ENCODE measurements at places on chromosomes 1 and 21.

DNA sequence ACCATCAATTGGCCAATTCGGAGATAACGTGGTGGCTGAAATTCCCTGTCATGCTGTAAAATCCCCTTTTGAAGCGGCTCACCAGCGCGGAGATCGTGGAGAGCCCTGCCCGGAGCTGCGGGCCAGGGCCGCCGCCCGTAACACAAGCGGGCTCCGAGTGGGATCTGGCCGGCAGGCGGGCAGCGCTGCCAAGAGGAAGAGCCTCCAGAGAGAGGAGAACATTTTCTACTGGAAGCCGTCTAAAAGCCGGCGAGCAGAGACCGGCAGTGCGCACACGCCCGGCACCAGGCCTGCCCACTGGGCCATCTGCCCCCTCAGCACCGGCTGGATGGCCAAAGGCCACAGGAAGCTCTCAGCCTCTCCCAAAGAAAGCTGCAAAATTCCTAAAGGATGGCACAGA, 15.5 kb downstream of the SSBP3 start:
- DNase-seq, result no peak

GRCh38 chr1:169745015-169745861, 11.4 kb upstream of the SELE start:
- no peak for DNase-seq

DNA sequence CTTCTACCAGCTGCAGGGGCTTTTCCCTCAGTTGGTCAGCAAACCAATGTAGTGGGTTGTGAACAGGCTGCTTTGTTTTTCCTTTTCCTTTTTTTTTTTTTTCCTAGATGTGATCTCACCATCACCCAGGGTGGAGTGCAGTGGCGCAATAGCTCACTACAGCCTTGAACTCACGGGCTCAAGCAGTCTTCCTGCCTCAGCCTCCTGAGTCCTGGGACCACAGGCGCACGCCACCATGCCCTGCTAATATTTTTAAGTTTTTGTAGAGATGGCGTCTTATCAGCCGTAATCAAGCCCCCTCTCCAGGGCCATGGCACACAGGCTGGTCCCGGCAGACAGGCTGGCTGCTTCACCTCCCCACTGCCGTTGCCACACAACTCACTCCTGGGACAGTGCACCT, 3.4 kb upstream of the TRIM11 start:
- no peak for DNase-seq

GRCh38 chr1:246769306-246769705, 45.1 kb downstream of the SCCPDH start:
- DNase-seq, result no peak

DNA sequence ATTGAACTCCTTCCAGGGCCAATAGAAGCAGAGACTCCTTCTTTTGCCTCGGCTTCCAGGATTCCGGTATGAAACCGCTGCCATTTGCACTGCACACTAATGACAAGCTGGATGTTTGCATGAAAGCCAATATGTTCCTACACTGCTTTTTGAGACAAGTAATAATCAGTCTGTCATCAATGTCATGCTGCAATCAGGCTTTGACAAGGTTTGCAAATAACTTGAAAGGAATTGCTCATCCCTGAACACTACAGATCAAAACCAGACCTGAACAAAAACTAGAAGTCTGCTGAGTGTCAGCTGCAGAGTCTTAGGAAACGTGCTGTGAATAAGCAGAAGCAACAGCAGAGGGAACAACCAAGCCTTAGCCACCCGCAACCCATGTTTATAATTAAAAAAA, 720.7 kb upstream of the CXADR start:
- no peak for DNase-seq

GRCh38 chr1:4916610-4917009, 262.2 kb downstream of the AJAP1 start:
- no peak for DNase-seq

DNA sequence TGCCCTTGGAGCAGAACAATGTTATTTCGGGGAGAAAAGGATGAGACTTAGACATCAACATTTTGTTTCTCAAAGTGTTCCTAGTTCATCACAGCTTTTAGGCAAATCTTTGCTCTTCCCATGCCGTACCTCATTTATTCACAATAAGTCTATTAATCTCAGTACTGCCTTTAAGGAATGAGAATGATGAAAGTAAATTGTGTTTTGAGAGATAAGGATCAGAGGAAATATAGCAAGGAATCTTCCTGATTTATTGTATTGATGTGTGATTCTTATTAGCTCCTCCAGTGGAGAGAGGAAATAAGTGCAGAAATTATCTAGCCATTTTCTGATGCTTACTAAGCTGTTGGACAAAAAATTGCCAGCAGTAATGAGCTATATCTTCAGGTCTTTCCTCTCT, 2.0 kb downstream of the POLR3C start:
- no peak for DNase-seq

GRCh38 chr21:39251326-39251725, 62.1 kb downstream of the BRWD1 start:
- DNase-seq, result no peak

DNA sequence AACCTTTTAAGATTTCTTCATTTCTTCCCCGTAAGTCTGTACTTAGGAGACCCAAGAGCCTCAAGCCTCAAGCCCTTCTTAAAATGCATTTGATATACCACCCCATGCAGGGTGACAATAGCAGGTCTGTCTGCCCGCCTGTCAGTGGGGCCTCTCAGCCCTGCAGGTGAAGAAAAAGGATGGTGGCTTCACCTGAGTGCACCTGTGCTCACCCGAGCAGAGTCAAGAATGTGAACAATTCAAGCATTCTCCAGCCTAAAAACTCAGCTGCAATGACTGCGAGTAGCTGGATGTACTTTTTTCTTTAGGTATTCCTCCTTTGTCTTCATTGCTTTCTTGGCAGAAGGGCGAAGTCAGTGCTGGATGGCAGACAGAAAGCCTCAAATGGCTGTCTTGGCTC, 203.3 kb downstream of the LMX1A start:
- DNase-seq, result no peak

GRCh38 chr1:179231923-179232322, 2.4 kb upstream of the ABL2 start:
- DNase-seq, result no peak

- no peak for DNase-seq
Observed at GRCh38 chr1:20192364-20192763, 6.0 kb upstream of the PLA2G2C start.

GRCh38 chr1:200364831-200365230, 45.0 kb downstream of the ZNF281 start:
- DNase-seq, result no peak

DNA sequence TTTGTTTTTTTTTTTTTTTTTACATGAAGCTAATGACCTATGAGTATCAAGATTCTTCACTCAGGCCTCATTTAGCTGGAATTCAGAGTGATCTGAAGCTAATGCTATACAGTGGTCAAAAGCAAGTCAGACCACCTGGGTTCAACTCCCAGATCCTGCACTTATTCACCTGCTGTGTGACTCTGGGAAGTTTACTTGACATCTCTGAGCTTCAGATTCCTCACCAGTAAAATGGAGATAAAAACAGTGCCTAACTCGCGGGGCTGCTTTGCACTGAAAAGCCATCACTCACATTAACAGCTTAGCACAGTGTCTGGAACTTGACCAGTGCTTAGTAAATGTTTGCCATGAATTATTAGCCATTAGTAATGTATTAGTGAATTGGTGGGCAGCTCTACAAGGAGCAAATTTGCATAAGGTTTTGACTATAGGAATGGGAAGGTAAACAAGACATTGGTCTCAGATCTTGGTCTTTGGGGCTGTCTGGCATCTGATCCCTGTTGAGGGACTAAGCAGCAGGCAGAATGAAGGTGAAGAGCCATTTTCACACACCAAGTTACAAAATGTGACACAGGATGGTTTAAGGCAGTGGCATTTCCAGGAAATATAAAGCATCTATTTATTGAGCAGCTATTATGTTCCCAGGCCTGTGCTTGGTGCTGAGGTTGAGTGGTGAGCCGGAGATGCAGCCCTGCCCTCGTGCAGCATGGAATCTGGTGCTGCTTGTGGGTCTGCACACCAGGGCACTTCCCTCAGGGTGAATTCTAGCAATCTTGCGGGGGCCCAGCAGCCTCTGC, 291.3 kb downstream of the RRAGC start:
- no peak for DNase-seq

DNA sequence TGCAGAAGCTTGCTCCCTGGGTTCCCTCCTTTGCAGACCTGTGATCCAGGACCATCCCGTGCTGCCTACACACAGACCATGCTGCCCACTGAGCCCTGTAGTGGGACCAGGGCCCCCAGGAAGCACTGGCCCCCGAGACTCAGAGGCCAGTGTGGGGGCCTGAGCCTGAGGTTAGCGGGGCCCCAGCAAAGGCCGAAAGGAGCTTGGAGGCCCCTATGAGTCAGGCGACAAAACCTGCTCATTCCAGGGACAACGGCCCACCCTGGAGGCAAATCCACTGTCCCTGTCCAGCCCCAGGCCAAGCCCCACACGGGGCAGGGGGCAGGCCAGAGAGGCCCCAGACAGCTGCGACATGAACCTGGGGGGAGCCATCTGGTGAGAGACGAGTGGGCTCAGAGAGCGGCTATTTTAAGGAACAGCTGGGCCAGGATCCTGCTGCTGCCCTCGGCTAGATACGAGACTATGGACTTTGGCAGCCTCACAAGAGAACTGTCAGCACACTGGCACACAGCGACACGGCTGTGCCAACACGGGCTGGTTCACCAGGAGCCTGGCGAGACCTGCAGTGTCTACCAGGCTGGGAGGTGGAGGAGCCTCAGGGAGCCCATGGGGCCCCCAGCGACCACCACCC, 74.7 kb downstream of the ARHGEF16 start:
- DNase-seq, result peak; percentile 33

GRCh38 chr1:219639876-219640577, 27.1 kb upstream of the ZC3H11B start:
- no peak for DNase-seq

DNA sequence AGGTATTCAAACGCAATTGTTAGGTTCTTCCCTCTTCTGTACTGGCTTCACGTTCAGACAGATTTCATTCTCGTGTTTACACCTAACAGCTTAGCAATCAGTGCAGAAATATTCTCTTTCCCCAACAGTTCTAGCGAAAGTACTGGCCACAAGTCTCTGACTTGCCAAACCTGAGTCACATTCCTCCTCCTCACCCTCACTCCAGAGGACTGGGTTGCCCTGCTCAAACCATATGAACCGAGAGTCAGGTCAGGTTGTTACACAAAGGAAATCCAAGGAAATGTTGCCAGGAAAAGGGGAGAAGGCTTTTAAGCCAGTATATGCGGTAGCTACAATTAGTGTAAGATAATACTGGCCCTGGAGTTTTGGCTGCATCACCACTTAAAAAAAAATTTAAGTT, 282.5 kb downstream of the RGS7 start:
- no peak for DNase-seq

DNA sequence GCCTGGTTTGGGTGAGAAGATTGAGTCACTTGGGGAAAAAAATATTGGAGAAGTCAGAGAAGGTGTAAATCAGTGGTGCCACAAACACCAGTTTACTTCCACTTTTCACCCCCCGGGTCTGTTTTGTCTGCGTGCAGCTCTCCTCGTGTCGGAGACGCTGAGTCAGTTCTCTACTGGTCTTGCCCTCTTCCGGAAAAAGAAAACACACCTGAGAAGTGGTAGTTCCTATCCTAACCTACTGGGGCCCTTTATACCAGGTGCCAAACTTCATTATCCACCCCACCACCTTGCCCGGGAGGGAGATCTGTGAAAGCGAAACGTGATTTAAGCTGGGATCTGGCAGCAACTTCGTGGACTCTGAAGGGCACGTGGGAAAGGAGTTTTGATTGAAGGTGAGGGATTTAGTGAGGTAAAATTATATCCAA, 855 bp upstream of the IVNS1ABP start:
- DNase-seq, result peak; percentile 94

DNA sequence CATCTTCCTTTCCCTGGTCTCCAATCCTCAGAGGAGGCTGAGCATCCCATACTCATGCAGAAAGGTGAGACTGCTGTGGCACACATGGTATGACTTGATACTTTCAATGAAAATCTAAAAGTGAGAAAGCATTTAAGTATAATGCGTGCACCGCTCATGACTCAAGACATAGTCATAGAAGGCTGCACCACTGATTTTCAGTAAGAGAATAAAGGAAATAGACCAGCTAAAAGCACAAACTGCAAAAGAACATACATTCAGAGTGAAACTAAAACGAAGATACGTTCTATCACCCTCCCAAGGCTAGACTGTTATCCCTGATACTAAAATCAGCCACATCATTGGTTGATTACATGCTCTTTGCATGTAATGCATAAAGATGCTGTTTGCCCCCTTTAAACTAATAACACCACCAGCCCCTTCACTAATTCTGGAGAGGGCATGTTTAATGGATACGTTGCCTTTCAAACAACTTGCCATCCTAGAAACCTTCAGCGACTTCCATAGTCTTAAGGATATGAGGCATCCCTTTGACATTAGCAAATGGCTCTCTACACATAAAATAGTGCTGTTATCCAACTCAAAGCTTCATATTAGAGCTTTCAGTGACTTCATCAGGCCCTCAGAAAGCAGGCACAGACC, 2.1 kb downstream of the PLD5 start:
- DNase-seq, result no peak

DNA sequence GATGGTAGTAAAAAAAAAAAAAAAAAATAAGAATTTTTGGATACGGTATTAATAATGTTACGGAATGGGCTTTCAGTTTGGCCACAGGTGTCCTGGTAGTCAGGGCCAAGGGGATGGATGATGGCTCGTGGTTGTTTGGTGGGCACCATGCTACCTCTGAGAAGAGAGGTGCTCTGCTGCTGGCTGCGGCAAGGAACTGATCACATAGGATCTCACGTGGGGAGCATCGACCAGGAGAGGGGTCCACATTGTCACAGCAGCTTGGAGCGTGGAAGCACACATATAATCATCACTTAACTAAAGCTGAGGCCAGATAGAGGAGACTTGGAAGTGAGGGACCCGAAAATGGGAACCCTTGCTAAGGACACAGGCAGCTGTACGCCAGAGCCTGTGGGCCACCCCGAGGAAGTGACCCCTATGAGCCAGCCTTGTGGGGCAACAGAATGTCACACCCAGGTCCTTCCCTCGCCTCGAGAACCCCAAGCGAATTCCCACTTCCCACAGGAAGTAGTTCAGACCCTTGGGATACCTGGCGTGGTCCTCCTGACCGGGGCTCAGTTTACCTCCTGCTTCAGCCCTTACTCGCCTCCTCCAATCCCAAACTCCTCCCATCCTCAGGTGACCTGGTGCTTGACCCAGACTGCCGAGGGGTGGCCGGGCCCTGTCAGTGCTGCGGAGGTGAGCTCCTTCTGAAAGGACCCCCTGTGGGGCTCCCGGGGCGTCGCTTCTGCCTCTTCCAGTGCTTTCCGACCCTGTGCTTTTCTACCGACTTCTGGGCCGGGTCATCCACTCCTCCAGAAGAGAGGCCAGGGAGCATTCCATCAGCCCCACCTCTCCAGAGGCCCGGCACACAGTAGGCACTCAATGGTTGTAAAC, 222.0 kb downstream of the CAMTA1 start:
- DNase-seq, result no peak

GRCh38 chr1:38858833-38859560, 575 bp downstream of the RRAGC start:
- DNase-seq, result peak; percentile 77

DNA sequence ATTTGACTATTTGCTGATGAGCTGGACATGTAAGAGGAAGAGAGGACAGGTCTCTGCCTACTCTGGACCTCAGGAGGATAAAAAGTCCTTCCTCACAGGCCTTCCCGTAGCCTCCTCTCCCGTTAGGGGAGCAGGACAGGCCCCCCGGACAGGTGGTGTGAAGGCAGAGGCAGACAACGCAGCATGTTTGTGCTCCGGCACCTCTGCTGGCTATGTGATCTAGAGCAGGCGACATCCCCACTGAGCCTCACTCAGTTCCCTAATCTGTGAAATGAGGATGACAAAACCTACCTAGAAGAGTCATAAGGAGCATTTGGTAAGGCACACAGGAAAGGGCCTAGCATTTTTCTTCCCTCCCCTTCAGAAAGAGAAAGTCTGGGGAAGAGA, 34.8 kb downstream of the KIAA1614 start:
- no peak for DNase-seq
